Ovary (tissue), 10 donors: ENCODE measurements at places on chromosomes 12 and 14.

GRCh38 chr14:35122696-35123387 lies 490 bp downstream of the PRORP start:
- no peak for DNase-seq

GRCh38 chr12:63276537-63277365 lies 125.8 kb upstream of the AVPR1A start:
- no peak for DNase-seq

- DNase-seq: no peak
Observed at GRCh38 chr12:21353487-21353886, 18.8 kb upstream of the SLCO1A2 start.

DNA sequence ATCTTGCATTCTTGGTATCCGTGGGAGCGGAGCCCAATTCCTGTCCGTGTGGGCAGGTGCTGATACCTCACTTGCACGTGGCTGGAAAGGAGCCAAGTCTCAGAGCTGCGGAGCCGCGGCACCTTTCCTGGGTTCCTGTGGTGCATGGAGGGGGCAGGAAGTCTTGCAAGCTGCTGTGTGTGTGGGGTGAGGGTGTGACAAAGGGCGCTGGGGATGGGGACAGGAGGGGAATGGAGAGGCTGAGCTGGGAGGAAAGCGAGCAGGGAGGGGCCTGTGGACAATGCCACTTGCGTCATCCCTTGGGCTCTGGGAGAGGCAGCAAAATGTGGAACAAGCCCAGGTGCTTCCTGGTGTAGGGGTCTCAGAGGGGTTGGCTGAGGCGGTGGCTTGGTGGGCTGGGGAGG lies 86.7 kb downstream of the CALM1 start:
- DNase-seq: no peak

DNA sequence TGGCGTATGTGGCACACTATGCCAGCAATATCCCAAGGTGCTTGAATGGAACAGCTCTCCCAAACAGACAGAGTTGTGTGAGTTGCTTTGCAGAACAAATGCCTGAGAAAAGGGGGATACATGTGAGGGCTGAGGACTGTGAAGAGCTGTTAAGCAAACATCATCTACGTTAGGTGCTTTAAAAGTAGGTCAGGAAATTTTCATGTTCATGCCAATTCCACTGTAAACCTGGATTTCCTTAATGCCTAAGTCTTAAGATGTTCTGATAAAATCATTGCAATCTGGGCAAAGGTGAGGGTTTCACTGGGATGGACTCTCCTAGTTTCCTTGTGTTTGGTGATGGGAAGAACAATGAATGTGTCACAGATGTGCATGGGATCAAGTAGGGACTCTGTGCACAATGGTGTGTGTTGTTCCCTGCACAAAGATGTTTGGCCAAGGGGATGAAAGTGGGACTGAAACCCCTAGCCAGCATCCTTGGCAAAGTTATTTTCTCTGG lies 227.9 kb downstream of the KTN1 start:
- no peak for DNase-seq

- no peak for DNase-seq
Observed at GRCh38 chr12:59646636-59647035, 50.8 kb downstream of the SLC16A7 start.

GRCh38 chr12:106112145-106112821 lies 26.5 kb downstream of the NUAK1 start:
- DNase-seq: no peak

- no peak for DNase-seq
Observed at GRCh38 chr12:10952645-10953044, 13.6 kb upstream of the TAS2R14 start.

DNA sequence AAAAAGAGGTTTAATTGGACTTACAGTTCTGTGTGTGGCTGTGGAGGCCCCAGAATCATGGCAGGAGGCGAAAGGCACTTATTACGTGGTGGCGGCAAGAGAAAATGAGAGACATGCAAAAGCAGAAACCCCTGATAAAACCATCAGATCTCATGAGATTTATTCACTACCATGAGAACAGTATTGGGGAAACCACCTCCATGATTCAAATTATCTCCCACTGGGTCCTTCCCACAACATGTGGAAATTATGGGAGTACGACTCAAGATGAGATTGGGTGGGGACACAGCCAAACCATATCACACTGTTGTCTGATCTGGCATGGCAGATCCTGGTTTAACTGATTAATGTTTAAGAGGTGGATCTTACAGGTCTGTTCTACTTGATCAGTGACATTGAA lies 5.6 kb downstream of the DDX47 start:
- no peak for DNase-seq

GRCh38 chr12:120115692-120116440 lies 687 bp downstream of the RAB35 start:
- DNase-seq: no peak

GRCh38 chr14:38775986-38776385 lies 327.0 kb downstream of the SEC23A start:
- no peak for DNase-seq

DNA sequence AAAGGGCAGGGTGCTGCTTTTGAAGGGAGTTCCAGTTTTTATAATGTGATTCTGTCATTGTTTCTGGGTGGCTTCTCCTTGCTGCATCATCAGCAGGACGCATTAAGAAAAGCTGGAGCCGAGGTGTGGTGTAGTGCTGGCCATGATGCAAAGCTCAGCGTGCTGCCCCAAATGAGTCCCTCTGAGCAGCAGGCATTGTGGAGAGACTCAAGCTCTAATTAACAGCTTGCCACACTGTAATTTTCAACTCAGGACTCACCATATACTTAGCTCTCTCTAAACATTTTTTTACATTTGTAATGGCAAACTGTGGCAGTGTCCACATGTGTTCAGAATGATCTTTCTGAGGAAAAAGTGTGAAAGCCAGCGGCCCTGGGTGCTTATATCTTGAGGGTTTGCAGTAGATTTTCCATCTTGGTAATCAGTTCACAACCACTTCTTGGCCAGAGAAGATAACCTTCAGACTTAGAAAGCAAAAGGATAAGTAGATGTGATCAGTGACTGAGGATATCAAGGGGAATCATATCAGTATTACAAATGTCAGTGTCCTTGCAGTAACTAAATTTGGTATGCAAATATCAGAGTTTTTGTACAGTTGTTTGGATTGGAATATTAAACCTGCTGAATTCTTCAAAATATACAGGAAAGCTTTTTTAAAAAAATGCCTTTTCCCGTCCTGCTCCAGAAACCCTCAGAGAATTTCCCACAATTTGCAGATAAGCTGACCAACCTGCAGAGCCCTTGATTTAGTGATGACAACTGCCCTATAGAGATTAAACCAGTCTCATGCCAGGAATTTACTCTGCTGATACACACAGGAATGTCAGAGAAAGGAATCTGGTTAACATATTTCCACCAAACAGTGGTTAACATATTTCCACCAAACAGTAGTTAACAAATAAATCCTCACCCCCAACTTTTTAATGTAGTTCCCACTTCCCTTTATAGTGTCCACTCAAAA lies 63.6 kb downstream of the DAAM1 start:
- DNase-seq: no peak

DNA sequence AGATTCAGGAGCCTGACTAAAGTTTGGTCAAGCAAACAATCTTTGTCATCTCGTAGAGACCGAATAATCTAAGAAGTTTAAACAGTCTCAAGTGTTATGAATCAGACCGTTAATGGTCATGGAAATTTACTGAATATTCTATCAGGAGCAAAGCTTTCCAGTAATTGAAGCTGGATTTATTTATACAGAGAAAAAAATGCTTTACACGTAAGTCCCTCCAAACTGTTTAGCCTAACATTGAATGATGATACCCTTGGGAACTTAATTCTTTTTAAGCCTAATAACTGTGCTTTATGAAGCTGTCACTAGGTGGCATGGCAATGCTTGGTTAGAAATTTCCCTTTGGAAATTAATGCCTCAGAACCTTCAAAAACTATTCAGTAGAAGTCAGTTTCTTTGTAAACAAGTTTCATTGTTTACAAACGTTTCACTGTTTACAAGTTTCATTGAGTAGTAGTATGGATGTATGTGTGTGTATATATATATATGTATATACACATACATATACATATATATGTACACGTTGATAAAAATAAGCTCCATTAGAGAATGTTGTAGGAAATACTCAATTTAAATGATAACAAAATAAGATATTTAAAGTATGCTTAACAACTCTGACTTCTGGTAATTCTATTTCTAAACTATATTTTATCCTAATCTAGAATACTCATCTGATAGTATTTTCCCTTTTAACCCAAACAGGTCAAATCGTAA lies 32.1 kb downstream of the DEPDC4 start:
- no peak for DNase-seq

GRCh38 chr12:131834798-131835615 lies 6.8 kb downstream of the MMP17 start:
- no peak for DNase-seq

DNA sequence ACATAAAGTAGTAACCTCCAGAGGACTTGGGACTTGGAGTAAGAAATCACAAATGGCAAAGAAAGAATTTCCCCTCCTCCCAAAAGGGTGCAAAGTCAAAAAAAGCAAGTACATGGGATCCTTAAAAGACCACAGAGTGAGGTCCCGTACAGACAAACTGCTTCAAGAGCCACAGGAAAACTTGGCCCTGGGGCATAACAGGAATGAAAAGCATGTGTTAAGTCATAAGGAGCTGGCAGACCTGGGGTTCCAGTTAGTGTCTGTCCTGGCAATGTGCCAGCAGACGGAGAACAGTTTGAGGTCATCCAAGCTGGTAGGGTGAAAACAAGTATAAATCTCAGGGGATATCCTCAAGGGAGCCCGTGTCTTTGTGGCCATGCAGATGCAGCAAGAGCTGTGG lies 73.2 kb downstream of the HSD17B6 start:
- DNase-seq: peak; percentile 26

DNA sequence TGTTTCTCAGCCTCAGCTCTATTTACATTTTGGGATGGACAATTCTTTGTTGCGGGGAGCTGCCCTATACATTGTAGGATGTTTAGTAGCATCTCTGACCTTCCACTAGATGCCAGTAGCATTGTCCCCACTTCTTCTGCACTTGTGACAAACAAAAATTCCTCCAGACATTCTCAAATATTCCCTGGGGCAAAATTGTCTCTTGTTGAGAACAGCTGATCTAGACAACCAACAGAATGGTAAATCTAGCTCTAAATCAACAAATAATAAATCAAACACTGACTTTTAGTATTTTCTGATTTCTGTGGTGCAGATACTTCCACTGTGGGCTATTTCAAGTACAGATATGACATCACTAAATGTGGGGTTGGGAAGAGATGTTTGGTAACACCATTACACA lies 60.7 kb downstream of the MSRB3 start:
- no peak for DNase-seq

GRCh38 chr12:55931780-55932550 lies 1.0 kb downstream of the DGKA start:
- DNase-seq: peak; percentile 62

DNA sequence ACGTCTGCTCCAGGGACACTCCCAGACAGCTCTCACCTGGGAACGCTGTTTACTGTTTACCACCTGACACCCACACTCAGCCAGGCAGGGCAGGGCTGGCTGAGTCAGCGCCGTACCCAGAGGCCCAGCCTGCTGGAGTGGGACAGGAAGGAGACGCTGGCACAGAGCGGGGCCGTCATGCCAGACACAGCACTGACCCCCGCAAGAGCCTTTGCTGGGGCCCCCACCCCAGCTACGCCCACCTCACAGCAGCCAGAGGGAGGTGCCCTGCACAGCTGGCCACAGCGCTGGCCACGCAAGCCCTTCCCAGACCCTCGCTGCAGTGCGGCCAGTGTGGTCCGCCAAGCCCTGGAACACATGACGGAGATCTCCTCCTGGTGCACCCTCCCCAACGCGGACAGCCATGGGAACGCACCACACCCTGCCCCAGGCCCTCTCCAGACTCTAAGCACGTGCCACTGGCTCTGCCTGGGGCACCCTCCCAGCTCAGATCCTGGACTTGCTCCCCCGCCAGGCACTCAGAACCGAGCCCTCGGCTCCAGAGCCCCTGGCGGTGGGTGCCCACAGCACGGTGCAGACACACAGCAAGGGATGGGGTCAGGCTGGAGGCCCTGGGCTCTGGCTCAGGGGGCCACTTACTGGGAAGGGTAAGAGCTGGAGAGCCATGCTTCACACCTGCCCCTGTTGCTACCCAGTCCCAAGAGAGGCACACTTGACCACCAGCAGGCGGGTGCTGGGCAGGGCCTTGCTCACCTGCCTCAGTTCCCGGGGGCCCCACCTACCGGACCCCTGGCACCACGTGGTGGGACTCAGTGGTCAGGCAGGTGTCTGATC lies 5.7 kb downstream of the AHNAK2 start:
- peak; percentile 68 for DNase-seq

GRCh38 chr12:106154751-106155273 lies 16.1 kb upstream of the NUAK1 start:
- no peak for DNase-seq

DNA sequence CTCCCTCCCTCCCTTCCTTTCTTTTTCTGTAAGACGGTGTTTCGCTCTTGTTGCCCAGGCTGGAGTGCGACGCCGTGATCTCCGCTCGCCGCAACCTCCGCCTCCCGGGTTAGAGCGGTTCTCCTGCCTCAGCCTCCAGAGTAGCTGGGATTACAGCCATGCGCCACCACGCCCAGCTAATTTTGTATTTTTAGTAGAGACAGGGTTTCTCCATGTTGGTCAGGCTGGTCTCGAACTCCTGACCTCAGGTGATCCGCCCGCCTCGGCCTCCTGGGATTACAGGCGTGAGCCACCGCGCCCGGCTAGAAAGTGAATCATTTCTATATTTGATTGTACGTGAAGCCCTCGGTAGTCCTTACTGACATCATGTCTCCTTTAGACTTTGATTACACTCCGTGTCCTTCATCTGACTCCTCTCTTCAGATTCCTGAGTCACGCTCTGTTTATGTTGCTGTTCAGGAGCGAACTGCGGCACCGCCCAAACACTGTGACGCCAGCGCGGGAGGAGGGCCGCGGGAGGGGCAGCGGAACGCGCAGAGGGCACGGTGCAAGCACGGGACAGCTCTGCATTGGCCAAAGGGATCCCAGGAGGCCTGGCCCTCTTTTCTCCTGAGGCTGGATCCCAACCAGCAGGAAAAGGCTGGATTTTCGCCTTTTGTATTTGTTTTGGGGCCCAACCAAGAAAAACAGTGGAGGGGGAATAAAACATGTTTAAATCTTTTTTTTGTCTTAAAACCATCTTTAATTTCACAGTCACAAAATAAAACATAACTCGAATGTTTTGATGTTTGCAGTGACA lies 538 bp upstream of the GABARAPL1 start:
- peak; percentile 98 for DNase-seq

- no peak for DNase-seq
Observed at GRCh38 chr14:102901633-102902032, 20.8 kb upstream of the AMN start.
